Esophagus squamous epithelium (tissue), 5 donors: ENCODE measurements at places on chromosomes 1 and 21.

DNA sequence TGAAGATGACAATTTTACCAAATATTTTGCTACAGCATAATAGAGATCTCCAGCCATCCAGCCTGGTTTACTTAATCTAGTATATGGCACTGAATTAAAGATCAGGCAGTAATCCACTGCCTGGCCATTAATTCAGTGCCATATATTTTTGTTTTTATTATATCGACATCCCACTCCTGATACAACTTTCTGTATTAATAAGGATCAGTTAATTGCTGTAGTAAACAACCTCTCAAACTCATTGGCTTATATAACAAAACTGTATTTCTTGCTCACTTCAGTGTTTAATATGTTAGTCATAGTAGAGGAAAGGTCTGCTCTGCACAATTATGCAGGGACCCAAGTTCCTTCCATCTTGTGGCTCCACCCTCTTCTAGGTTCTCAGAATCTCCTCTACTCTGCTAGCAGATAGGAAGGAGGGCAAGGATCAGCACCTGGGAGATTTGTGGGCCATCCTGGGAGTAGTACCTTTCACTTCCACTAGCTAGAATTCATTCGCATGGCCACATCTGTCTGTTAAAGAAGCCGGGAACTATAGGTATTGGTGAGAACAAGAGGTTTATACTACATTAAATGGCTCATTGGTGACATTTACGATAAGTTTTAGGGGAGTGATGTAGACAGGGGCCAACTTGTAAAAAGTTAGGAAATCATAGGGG, 3.6 kb upstream of the ZDHHC18 start:
- DNase-seq: no peak

- DNase-seq: no peak
Observed at GRCh38 chr1:188670837-188671236, 1806.8 kb downstream of the BRINP3 start.

- DNase-seq: no peak
Observed at GRCh38 chr1:82318921-82319320, 518.2 kb downstream of the ADGRL2 start.

GRCh38 chr1:7516929-7517328, 254.2 kb upstream of the VAMP3 start:
- no peak for DNase-seq

GRCh38 chr1:189708674-189709073, 769.0 kb downstream of the BRINP3 start:
- no peak for DNase-seq
